CD4-positive, alpha-beta T cell treated with Interleukin-6 at 100 ng/mL for 8 hours (primary cell): ENCODE measurements at places on chromosomes 4 and X.
A peak's percentile ranks its signal among the peaks of the same experiment; 100 is the strongest.

DNA sequence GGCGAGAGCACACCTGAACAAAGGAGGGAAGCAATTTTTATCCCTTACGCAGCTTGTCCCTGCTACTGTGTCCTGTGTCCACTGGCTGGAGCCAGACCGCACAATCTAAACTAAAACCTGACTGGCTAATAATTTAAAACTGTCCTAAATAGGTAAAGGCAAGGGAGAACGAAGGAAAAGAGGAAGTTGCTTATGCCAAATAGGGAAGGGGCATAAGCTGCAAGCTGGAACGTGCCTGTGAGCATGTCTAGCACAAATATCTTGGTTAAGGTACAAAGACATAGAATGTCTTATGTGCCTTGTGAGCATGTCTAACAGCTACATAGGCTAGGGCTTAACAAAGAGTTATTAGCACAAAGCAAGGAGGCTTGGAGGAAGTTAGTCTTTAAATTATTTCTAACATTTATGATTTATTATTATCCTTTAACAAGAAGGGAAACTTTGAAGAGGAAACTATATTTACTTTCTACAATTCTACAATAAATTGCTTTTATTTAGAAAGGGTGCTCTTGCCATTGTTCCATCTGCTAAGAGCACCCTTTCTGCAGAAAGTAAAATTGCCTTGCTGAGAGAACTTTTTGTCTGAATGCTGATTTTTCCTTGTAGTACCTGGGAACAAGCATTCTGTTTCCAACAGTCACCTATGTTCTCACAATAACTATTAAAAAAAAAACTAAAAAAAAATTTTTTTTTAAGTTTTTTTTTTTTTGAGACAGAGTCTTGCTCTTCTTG lies 80.6 kb upstream of the CBR4 start:
- DNase-seq = no peak

GRCh38 chrX:119870626-119871131 lies 854 bp downstream of the RNF113A start:
- DNase-seq = peak; percentile 10

GRCh38 chrX:40720792-40721191 lies 14.6 kb downstream of the MED14 start:
- DNase-seq = no peak

DNA sequence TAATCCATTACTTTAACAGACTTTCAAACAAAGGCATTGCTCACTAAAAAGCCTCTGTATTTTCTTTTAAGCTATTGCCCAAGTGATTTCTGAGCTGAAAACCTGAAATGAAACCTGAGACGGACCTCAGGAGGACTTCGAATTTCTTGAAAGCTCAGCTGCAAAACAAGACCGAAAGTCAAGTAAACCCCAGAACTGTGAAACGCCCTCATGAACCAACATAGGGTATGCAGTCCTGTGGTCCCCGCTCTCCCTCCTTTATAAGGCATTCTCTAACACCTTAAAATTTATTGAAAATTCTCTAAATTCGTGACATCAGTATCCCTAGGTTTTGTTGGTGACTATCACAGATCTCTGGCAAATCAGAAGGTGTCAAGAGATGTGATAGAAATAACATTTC lies 91.8 kb downstream of the SHISA3 start:
- no peak for DNase-seq

- DNase-seq = no peak
These were observed 10.7 kb upstream of the NPY2R start for GRCh38 chr4:155197757-155198156.

DNA sequence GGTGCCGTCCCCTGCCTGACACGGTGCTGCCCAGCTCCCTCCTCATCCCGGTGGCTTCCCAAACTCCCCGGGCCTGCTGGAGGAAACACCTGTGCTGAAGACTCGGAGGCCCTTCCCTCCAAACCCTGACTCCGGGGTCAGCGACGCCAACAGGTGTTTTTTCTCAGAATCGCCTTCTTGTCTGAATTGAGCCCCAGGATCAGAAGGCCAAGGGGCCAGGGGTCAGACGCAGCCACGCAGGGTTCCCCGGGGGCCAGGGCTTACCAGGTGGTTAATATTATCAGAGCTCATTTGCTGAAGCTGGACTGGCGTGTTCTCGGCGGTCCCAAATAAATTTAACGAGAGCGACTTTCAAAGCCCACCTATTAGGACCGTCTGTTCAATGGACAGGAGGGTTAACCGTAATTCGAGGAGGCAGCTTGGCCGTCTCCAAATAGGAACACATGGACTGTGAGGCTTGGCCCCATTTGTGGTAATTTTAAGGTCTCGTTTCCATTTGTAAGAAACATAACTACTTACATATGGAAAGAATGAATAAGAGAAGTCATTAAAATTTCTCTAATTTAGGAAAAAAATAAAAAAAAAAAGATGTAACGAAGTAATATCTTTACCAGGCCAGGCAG lies 239.3 kb downstream of the CRLF2 start:
- DNase-seq = no peak

GRCh38 chrX:73987166-73987565 lies 316.8 kb upstream of the ZCCHC13 start:
- DNase-seq = no peak

GRCh38 chr4:54423066-54423465 lies 194.0 kb downstream of the PDGFRA start:
- DNase-seq = no peak

DNA sequence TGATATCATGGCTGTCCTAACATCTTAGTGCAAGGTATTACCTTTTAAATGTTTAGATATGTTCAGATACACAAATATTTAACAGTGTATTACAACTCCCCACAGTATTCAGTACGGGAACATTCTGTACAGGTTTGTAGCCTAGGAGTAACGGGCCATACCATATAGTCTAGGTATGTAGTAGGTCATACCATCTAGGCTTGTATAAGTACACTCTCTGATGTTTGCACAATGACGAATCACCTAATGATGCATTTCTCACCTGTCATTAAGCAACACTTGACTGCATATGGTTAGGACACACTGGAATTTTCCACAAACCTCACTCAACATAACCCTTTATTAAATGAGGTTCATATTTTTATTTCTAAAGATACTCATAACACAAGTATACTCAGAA lies 67.7 kb downstream of the THOC2 start:
- DNase-seq = no peak

- DNase-seq = no peak
These were observed 121.3 kb upstream of the WDR17 start for GRCh38 chr4:175944126-175944910.

DNA sequence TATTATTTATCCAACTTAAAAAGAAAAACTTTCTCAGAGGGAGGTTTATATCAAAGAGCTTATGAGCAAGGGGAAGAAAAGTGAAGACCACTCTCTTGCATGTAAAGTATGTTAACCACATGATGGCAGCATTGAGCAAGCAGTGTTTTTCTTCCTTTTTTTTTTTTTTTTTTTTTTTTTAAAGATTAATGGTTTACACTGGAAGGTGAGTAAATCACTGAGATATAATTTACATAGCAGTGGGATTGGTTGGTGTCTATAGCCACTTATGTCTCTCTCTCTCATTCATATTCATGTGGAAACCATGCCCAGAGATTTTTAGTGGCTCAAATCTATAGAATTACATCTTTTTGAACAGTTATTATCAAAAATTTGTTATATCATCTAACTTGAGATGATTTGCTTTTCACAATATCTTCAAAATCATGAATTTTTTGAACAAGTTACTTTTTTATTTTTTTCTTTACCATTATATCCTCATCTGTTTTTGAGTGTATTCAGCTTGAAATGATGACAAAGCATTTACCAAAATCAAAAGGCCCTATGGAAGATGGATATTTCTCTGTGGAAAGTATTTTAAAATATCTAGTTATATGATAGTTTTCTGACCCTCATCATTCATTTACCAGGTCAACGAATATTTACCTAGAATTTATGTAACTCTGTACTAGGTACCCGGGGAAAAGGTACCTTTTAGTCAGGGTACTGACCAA lies 31.6 kb downstream of the MTHFD2L start:
- peak; percentile 26 for DNase-seq

GRCh38 chr4:186935901-186936300 lies 212.2 kb upstream of the FAT1 start:
- no peak for DNase-seq

GRCh38 chrX:134599184-134599914 lies 58.9 kb downstream of the PLAC1 start:
- DNase-seq = no peak

- DNase-seq = no peak
These were observed 195.4 kb upstream of the PPP1R2C start for GRCh38 chrX:42973321-42973720.

GRCh38 chr4:110621839-110622751 lies 782 bp downstream of the PITX2 start:
- no peak for DNase-seq

DNA sequence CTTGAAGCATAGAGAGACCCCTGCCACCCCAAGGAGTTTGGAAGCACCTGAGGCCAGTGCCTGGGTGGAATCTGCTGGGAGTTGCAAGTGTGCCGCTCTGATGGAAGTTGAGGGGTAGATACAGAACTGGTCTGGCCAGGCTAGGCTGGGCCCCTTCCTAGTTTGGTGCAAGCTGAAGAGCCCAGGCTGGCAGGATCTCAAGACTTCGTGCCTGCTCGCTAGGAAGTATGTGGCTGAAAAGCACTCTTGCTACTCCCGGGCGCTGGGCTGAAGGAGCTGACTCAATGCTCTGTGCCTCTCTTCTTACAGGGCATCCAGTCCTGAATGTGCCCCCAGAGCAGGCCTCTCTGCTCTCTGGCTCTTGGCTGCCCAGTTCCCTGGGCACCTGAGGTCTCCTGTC lies 51.7 kb upstream of the PJA1 start:
- no peak for DNase-seq

DNA sequence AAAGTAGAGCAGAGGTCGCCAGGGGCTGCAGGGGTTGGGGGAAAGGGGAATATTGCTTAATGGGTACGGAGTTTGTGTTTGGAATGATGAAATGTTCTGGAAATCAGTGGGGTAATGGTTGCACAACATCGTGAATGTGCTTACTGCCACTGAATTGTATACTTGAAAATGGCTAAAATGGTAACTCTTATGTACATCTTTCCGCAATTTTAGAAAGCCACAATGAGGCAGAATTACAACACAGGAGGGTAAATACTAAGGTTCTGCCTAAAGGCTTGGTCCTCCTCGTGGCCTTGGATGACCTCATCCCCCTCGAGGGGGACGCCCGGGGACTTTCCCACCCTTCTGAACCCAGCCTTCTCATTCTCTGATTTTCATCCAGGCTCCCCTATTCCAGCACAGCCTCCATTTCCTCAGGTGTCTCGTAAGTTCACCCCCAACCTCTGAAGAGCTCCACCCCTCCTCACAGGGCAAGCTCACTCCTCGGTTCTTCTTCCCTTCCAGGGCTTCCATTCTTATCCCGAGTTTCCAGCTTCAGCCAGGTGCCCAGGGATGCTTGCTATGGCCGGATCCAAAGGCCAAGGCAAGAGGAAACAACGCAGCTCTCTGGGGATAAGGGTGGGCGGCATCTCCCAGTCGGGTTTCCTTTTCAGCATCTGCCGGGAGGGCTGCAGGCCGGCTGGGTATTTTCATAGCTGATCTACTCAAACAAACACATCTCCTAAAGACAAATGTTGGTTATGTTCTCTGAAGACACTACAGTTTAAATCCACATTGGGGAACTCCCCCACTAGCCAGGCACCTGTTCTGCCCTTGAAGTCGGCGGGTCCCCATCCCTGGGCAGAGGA lies 71.3 kb upstream of the ACSL1 start:
- DNase-seq = no peak

GRCh38 chr4:4417886-4418285 lies 31.0 kb downstream of the NSG1 start:
- no peak for DNase-seq

GRCh38 chr4:23455456-23456158 lies 434.2 kb downstream of the PPARGC1A start:
- no peak for DNase-seq

- DNase-seq = no peak
These were observed 6.0 kb upstream of the CENPE start for GRCh38 chr4:103204111-103204510.

GRCh38 chr4:174437324-174437723 lies 85.0 kb downstream of the HPGD start:
- DNase-seq = no peak

DNA sequence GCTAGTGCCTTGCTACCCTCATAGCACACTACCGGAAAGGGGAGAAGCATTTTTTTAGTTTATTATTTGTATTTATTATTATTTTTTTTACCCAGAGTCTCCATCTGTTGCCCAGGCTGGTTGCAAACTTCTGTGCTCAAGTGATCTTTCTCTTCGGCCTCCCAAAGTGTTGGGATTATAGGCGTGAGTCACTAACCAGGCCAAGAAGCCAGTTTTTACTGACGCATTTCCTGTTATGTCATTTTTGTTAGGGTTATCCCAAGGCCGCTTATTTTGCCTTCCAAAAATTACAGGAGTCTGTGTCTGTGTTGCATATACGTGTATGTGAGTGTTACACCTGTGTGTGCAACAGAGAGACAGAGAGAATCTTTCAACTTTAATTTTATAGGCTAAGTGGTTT lies 404.5 kb downstream of the GBA3 start:
- no peak for DNase-seq

- DNase-seq = no peak
These were observed at the start of gene ARMCX1 for GRCh38 chrX:101550362-101550750. Gene ARMCX1 (plus strand): TSS chrX:101550547. CDS start chrX:101552931, 2,384 bp downstream.

GRCh38 chrX:44667771-44668170 lies 125.1 kb upstream of the FUNDC1 start:
- DNase-seq = no peak

DNA sequence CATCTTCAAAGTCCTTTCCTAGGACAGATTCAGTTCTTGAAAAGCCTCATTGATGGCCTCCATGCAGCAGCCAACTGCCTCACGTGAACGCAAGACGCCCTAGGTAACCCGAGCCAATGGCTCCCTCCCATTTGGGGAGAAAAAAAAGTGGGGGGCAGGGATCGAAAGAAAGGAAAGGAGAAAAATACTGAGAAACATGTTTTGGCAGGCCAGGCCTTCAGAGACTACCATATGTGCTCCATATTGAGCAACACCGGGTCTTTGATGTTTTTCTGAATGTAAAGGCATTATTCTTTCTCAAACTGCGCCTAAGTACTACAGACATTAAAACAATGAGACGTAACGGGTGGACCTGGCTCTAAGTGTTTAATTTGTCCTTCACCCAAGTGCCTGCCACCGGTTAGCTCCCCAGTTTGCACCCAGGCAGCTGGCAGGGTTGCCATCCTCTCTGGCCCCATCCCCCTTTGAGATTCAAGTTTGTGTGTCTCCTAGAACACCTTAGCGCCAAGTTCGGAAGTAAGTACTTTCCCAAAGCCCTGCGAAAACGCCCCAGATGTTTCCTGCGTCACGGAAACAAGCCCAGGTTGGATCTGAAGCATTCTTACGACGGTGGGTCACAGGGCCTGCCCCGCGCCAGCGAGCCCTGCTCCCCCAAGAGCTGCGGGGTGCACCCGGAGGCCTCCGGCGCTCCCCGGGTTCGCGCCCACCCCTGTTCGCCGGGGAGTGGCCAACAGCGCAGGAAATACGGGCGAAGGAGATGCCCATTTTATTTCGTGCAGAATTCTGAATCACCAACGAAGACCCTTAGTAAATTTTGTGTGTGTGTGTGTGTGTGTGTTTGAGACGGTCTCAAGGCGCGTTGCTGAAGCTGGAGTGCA lies 30.1 kb downstream of the HAND2 start:
- no peak for DNase-seq

- DNase-seq = no peak
These were observed 7.1 kb upstream of the RGS12 start for GRCh38 chr4:3285558-3286334.
